NCI-H446 (cell line): ENCODE measurements at places on chromosomes 16 and 17.

GRCh38 chr16:57624044-57624688 is 4.3 kb upstream of the ADGRG1 start:
- DNase-seq: no peak

- DNase-seq: no peak
Observed at GRCh38 chr16:87572959-87573358, 29.3 kb upstream of the JPH3 start.

DNA sequence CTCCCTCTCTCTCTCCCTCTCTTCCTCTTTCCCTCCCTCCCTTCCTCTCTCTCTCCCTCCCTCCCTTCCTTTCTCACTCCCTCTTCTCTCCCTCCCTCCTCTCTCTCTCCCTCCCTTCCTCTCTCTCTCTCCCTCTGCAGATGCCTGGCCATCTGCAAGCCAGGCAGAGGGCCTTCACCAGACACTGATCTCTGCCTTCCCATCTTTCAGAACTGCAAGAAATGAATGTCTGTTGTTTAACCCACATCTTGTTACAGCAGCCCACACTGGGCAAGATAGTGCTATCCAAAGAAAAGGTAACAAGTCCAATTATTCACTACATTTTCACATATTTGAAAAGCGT is 26.2 kb upstream of the CDRT4 start:
- no peak for DNase-seq

DNA sequence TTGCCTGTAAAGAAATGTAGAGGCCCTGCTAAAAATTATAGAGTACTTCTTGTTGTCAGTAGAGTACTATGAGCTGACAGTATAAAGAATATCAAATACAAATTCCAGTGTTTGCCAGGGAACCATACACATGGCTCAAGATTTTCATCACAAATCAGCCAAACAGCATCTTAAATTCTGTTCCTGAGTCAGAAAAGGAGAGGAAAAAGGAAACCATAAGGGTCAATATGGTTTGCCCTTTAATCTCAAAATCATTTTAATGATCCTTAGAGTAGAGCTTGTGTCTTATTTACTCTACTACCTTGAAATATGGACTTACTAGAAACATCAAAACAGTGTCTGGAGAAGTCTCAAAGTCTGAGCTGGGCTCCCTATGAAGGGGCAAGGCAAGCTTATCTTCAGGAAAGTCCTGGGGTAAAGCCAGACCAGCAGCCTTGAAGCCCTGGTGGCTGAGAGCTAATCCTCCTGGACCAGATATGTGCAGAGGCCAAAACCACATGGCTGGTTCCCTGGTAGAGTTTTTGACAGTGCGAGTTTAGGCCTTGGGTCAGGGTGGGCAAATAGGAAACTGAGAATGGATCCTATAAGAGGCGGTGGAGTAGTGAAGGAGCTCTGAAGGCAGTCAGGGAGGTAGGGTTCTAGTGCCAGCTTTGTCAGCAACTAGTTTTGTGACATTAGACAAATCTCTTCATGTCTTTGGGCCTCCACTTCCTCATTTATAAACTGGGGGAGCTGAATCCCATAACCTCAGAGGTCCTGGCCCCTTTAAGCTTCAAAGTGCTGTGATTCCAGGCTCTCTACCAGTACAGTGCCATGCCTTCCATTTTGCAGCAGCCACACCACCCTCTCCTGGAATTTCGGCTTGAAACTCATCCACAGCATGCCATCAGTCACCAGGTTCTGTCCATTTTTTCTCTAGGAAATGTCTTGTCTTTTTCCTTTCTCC is 38.9 kb downstream of the MRTFB start:
- no peak for DNase-seq

DNA sequence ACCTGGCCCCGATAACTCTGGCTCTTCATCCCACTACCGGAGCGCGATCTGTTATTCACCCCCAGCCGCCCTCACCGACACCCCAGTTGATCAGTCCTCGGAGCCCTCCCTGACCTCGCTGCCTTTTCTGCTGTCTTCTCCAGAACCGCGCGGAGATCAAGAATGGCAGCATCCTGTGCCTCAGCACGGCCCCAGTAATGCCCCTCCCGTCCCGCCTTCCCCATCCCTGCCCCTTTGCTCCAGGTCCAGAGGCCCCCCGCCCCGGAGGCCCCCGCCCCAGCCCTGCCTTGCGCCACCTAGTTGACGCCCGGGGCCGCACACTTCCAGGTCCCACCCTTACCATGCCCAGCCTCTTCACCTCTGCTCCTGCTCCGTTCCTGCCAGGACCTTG is 872 bp downstream of the ELMO3 start:
- no peak for DNase-seq

GRCh38 chr17:273981-274832 is 78.4 kb downstream of the RPH3AL start:
- no peak for DNase-seq

GRCh38 chr17:48961516-48962233 is 6.7 kb downstream of the GIP start:
- DNase-seq: no peak

DNA sequence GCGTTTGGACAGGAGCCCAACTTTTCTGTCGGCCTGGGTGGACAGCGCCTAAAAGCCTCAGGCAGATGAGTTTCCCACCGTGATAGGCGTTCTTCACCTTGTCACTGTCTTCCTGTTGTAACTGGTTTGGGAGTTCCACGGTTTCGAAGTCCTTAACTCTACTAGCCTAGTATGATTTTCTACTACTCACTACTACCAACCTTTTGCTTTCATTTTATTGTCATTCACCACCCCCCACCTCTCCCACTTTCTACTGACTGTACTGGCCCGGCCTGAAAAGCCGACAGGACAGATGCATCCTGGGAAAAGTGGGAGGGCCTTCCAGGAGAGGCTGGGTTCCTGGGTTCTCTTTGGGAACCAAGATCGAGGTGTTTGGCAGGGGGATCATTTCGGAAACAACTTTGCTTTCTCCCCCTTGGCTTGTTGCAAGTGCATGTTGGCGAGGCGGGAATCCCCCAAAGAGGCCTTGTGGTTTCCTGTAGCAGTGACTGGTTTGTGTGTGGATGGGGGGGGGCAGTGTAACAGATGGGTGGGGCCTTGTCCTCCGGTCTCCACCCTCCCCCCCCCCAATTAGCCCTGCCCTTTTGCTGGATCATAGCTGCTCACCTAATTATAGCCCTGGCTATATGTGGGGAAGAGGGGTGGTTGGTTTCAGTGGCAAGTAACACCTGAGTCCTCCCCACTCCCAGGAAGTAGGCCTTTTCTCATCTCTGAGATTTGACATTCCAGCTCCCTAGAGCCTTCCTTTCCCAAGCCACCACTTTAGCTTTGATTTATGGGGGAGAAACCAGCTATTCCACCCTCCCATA is 1.4 kb downstream of the EIF5A start:
- peak; percentile 42 for DNase-seq

- no peak for DNase-seq
Observed at GRCh38 chr16:74320707-74321106, 24.1 kb downstream of the PSMD7 start.

DNA sequence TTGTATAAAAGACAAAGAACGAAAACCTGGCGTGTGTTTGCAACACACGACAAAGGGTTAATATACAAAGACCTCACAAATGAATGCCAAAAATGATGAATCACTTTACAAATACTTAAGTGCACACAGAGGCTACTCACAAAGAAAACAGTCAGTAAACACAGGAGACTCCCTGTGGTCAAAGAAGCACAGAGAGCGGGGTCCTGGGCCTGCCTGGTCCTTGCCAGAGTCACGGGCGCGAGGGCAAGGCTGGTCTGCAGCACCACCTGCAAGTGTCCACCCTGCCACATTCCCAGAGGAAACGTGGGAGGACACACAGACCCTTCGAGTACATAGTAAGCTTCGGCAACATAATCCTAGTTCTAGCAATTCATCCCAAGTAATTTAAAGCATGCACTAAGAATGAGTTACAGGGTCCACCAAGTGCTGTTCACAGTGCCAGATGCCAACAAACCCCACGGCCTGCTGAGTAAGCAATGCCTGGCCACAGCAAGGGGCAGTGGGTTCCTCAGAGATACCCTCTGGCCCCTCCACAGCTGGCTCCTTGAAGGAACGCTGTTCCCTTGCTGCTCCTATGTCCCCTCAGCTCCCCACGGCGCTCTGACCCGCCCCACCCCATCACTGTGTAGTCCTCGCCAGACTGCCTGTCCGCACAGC is 24.6 kb upstream of the FAAP100 start:
- no peak for DNase-seq

DNA sequence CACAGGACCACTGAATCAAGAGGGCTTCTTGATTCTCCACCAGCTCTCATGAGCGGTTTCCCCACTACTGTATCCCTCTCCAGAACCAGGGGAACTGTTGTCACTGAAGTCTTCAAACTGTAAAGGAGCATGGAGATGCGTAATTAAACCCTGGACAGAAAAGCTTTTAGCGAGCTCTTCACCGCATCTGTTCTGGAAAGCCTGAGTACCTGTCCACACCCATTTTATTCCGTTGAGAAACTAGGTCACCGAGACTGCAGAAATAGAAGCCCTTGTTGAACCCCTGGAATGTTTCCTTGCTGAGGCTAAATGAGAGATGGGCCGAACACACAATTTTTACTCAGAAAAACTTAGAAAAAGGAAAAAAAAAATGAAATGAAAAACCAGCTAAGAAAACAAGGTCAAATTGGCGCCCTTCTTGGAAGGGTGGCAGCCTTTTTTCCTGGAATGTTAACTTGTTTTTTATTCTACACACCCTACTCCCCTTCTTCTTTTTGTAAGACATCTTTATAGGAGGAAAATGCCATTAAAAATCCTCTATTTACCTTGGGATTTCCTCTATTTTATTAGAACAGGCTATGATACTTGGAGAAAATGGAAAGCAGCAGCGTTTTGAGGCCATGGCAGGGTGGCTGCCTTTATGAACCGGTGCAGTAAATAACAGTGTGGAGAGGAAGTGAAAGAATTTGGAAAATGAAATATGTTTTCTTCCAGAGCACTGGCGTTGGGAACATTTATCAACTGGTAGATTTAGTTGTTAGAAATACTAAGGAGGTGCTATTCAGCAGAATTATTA is 52.6 kb upstream of the CRISPLD2 start:
- no peak for DNase-seq

DNA sequence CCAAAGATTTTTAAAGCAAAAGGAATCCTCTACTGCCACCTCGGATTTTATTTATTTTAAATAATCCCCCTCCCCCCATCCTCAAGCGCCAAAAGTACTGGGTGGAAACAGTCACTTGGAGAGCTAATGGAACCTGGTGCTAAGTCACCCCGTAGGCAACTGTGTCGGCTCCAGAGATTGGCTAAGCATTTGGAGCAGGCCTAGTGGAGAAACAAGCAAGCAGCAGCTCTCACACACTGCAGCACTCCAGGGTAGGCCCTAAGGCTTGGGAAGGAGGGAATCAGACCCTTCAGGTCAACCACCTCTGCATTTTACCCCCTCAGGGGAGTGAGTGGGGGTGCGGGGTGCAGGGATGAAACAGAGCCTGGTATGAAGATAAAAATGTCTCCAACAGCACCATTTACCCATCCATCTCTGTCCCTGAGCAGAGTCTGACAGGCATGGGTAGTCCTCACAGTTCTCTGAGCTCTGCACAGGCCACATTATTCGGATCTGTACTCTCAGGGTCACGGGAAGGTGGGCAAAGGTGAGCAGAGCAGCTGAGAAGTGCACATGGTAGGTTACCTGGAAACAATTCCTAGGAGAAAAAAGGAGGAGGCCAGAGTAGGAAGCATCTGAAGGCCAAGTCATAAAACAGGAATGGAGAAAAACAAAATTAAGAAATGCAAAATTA is 27.2 kb upstream of the STAC2 start:
- DNase-seq: no peak

- no peak for DNase-seq
Observed at GRCh38 chr16:21971856-21972255, 18.7 kb downstream of the UQCRC2 start.

- no peak for DNase-seq
Observed at GRCh38 chr17:55655777-55656176, 66.9 kb downstream of the TMEM100 start.

- no peak for DNase-seq
Observed at GRCh38 chr16:88030498-88030897, 79.3 kb downstream of the BANP start.

- DNase-seq: no peak
Observed at GRCh38 chr17:57624386-57624785, 120.7 kb downstream of the CCDC182 start.

GRCh38 chr17:48484850-48485249 is 46.0 kb downstream of the HOXB1 start:
- DNase-seq: no peak

DNA sequence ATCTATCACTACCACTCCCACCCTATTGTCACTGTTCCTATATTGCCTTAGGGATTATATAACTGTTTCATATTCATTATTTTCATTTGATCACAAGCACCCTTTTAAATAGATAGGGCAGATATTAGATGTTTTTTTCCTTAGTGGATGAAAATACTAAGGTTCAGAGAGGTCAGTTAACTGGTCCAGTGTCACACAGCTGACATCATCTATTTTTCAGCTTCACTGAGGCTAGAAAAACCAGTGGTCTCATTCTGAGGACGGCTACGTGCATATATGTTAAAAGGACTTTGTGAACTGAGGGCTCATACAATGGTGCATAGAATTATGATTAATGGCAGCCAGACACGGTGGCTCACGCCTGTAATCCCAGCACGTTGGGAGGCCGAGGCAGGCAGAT is 29.0 kb upstream of the RGS9 start:
- DNase-seq: no peak

DNA sequence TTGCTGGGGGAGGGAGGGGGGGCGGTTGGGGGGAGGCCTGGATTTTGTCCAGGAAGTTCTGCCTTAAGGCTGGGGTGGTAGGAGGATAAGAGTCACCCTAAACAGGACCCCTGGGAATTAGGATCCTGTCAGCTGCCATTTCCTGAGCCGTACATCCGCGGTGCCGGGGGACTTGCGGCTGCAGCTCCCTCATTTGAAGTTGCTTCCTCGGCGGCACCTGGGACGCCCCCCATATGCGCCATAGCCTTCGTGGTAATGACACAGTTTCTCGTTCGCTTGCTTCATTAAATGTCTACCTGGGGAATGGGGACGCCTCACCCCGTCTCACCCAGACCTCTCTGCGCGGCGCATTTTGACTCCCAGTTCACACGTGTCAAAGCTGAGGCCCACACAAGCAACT is 55.1 kb upstream of the PABPN1L start:
- no peak for DNase-seq

- DNase-seq: no peak
Observed at GRCh38 chr17:2186937-2187336, 116.6 kb downstream of the SMG6 start.

- DNase-seq: no peak
Observed at GRCh38 chr16:9328411-9328810, 237.0 kb downstream of the HAPSTR1 start.

- DNase-seq: no peak
Observed at GRCh38 chr16:77344341-77344740, 90.5 kb downstream of the ADAMTS18 start.
